ENCODE measurements at places on chromosomes 13 and 19.
A peak's percentile ranks its signal among the peaks of the same experiment; 100 is the strongest.

DNA sequence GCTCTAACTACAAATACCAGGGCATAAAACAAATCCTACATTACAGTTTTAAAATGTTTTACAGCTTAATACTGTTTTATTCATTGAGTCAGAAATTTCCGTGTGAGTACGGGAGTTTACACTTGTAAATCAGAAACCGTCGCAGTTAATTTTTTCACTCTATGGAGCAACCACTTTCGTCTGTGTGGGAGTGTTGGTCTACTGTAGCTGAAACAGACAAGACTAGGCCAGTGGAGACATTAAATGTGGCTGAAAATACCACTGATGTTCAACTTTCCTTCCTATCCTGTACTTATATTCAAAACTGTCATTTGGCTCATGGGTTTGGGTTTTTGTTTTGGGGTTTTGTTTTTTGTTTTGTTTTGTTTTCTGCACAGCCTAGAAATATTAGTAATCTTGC, 268.7 kb downstream of the DCT start:
- no peak for DNase-seq

DNA sequence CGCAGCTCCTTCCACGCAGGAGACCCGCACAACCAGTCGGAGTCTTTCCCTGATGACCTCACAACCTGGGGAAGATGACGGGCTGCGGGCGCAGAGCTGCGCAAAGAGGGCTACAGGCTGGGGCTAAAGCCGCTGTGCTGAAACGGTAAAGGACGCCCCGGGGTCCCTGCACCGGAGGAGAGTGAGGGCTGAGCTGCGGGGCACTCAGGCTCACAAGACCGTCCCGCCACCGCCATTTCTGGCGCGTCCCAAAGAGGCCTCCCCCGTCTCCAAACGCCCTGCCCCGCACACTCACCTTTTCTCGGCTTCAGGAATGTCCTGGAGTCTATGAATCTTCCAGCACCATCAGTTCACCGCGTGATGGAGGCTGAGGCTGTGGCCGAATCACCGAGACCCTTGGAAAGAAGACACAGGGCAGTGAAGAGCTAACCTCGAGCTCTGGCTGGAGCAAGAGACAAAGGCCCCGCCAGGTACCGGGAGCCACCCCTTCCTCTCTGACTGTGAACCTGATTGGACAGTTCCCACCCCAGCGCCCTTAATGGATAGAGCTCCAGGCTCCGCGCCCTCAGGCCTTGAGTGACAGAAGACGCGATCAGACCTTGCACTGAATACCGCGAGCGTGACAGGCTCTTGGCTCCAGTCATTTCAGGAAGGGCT, 41.8 kb upstream of the ZNF429 start:
- peak; percentile 86 for DNase-seq

DNA sequence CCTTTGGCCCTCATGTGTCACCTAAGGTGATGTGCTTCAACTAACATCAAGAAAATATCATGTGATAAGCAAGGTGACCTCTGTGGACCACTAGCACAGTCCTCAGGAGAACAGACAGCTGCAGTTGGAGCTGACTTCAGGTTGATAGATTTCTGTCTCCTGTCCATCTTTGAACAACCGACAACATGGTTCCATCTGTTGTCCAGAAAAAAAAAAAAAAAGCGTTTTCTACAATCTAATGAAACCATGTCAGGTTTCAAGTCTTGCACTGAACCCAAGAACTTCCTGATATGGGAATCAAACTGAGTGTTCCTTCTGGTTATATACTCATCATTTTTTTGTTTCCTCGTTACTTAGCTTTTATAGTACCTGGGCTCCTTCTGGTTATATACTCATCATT, 75.7 kb downstream of the LHFPL6 start:
- no peak for DNase-seq

DNA sequence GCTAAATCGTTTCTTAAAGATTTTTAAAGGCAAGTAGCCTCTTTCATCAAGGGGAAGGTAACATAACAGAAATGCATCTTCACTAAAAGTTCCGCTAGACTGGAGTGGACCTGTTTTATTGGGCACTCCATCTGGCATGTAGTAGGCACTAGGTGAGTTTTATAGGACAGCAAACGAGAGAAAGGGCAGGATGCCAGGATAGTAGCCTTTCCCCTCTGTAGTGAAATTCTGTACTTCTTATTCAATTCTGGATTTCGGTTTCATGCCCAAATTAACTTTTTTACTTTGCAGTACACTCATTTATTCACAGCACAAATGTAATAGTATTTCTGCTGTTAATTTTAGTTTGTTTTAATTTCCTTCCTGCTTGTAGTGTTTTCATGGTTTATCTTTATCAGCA, 45.2 kb downstream of the GPR180 start:
- DNase-seq, result no peak

DNA sequence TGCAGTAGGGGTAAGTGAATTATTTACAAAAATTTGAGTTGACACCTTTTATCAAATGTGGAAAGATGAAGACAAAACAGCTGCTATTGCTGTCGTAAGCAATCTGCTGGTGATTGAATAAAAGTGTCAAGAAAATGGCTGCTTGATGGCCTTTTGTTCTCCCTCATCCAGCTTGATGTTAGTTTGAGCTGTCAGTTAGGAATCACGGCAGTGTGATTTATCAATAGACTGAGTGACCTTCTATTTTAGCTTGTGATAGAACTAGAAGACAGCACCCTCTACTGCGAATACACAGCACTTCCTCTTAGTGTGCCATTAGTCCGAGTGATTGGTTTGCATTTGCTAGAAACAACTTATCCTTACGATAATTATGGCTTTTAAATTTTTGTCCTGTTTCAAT, 76.3 kb downstream of the MZT1 start:
- no peak for DNase-seq

DNA sequence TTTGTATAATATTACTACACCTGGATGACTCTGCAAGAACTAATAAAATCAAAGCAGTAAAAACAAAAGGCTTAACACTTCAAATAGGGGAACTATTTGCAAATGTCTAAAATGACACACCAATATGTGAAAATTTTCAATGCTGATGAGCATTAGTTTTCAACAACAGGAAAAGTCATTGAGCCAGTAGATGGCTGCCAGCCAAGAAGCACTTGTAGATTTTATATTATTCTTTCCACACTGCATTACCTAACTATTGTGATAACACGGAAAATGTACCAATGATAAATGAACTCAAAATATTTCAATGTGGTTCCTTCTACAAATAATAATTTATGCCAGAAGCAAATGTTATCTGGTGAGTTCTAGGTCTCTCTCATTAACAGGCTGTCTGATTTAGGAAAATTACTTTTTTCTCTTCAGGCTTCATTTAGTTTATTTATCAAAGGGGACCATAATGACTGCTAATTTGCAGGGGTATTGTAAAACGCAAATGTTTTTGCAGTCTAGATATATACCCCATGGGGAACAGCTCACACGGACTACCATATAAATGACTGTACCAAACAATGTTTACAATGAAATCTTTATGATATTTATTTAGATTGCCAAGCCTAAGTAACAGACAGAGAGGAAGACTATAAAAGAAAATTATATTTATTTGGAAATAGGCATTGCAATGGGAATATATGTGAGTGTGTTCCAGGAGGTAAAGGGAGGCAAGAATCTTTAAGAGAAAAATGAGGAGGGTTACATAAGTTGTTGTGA, 407.8 kb downstream of the LIG4 start:
- DNase-seq, result no peak

DNA sequence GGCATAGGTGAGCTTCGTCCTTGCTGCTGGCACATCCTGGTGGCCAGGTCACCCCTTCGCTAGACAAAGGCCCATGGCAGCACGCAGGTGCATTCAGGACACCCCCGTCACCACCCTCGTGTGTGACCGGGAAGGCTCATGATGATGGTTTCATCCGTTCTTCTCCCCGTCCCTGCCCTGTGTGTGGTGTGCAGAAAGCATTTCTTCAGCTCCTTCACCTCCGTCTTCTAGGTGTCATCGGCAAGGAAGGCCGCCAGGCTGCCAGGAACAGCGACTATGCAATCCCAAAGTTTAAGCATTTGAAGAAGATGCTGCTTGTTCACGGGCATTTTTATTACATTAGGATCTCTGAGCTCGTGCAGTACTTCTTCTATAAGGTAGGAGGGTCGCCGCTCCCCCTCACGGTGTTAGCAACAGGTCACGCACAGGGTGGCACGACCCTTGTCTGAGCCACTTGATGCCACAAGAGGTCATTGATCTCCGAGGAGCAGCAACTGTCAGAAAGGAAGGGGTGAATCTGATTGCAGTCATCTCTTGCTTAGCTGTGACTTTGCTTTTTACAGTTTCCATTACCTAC, 111.0 kb upstream of the MCF2L start:
- DNase-seq, result no peak

GRCh38 chr13:83086948-83087347, 795.3 kb downstream of the SLITRK1 start:
- DNase-seq, result no peak

- DNase-seq, result no peak
Measured at GRCh38 chr19:3672575-3672948, 27.7 kb downstream of the PIP5K1C start.

DNA sequence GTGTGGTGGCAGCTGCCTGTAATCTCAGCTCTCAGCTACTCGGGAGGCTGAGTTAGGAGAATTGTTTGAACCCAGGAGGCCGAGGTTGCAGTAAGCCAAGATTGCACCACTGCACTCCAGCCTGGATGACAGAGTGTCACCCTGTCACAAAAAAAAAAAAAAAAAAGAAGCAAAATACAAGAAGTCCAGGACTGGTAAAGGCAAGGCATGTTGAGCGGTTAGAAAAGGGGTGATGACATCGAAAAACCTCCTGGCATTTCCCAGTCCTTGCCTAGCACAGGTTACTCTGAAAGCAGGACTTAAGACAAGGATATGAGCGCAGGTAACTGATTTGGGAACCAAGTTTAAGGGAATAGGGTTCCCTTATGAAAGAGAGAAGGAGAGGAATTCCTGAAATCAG, 2.5 kb upstream of the LILRB4 start:
- DNase-seq, result no peak

GRCh38 chr13:51894239-51894638, 32.5 kb downstream of the CCDC70 start:
- no peak for DNase-seq

GRCh38 chr13:97255515-97256021, 33.4 kb downstream of the MBNL2 start:
- DNase-seq, result no peak

DNA sequence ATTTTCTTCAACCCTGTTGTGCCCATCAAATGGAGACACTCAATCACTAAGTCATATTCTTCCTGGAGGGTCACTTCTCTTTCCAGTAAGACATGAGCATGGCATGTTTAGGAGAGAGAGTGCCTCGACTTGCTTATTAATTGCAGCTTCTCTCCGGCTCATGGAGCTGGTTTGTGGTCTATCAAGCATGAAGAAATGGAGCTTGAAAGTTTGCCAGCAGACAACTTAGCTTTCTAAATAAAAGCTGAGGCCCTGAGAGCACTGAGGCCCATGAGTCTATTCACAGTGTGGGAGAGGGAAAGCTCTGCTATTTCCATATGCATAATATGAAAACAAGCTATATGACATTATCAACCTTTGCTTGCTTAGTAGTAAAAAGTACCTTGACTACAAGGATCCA, 378.5 kb downstream of the FGF9 start:
- DNase-seq, result no peak

- no peak for DNase-seq
Measured at GRCh38 chr19:8629184-8629583, 1.2 kb upstream of the NFILZ start.

DNA sequence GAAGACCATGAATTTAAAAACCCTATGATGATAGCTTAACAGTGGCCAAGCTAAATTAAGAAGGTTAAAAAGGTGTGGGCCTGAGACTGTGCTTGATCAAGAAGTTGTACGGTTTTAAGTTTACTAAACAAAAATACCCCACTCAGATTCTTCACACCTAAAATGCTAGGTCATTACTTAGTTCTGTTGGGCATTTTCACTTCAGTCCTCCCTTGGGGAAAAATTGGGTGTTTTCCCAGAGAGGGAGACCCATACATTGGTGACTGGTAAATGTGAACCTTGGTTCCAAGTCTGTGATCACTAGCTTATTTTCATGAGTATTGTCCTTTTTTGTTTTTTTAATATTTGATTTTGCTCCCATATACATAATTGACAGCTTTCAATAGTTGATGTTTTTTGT, 44.4 kb downstream of the MTUS2 start:
- no peak for DNase-seq

DNA sequence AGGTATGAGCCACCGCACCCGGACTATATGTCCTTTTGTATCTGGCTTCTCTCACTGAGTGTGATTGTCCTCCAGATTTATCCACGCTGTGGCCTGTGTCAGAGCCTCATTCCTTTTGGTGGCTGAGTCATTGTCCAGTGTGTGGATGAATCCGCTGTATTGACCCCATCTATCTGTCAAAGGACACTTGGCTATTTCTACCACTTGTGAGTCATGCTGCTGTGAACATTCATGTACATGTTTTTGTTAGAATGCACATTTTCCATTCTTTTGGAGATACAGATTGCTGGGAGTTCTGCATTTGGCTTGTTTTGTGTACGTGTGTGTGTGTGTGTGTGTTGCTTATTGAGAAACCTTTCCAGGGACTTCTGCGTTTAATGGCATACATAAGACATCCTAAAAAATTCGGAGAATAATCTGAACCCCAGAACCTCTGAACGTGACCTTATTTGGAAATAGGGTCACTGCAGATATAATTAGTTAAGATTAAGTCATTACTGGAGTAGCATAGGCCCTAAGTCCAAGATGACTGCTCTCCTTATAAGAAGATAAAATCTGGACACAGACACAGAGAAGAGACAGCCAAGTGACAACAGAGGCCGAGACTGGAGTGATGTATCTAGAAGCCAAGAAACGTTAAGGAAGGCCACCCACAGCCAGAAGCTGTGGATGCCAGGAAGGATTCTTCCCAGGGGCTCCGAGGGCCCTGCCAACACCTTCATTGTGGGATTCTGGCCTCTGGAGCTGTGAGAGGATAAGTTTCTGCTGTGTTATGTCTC, 4.9 kb upstream of the GIPC3 start:
- DNase-seq, result no peak

- no peak for DNase-seq
Measured at GRCh38 chr19:43416951-43417623, 2.4 kb downstream of the TEX101 start.

DNA sequence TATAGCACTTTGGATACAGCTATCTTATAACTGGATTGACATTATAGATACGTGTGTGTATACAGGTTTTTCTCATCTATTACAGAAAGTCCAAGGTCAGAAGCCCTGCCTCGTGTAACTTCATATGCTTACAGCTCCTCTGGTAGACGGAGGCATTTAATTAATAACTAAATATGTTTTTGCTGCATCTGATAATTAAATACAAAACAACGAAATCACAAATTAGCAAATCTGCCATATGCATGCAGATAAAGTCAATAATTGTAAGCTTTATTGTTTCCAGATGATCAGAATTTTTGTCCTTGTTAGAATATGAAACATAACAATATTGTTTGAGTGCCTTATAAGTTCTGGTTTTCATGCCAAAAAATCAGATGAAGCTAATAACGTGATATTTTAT, 717.7 kb downstream of the LIG4 start:
- DNase-seq, result no peak

GRCh38 chr19:40717325-40717879, 490 bp downstream of the ITPKC start:
- no peak for DNase-seq

- no peak for DNase-seq
Measured at GRCh38 chr13:73850104-73850873, 283.9 kb downstream of the KLF12 start.

GRCh38 chr19:7789447-7789846, 26.4 kb downstream of the CLEC4M start:
- DNase-seq, result peak; percentile 60
